ENCODE measurements at places on chromosomes 13 and 19. TPM values are rescaled to one million over a fixed set of nuclear protein-coding genes. Genes with fewer than 3 reads are reported as not detected.

DNA sequence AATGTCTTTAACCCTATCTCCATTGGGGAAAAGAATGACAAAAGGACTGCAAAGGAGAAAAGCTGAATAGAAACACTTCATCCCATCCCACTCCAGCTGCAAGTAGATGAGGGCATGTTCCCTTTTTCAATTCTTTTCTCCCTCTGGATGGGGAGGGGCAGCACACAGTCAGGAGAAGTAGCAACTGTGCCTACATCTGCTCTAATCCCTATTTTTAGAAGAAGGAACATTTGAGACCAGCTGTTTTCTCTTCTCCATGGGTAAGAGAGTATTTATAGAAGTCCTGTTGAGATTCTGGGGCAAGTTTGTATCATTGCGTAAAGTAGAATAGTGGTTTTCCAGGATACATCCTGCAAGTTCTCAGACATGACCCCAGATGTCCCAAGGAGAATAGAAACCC is 9.3 kb upstream of the GTF3A start:
- DNase-seq = peak; percentile 44

GRCh38 chr13:95507991-95508390 is 44.5 kb upstream of the CLDN10 start:
- no peak for DNase-seq

DNA sequence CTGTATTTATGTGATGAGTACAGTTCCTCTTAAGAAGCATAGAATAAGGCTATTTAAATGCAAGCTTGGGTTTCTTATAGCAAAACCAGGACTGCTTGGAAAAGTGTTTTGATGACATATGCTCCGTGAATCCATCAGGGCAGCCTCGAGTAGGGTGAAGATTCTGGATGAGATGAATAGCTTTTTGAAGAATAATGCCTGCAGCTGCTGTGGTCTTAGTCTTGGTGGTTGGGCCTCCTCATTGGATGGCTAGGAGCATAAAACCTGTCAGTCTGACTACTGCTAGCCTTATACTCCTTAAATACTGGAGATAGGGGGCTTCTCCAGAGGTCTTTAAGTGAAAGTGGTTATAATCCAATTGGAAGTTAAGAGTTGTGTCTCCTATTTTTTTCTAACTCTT is 704.3 kb downstream of the FGF9 start:
- DNase-seq = no peak

Gene MBD3L2
- total RNA-seq = not detected

Gene SULT2B1
- total RNA-seq = not detected
